NCI-H2081 (cell line): ENCODE measurements at places on chromosomes 3 and 15.

- DNase-seq = peak; percentile 2
Observed at GRCh38 chr15:86624261-86625036, 544.8 kb downstream of the AGBL1 start.

- no peak for DNase-seq
Observed at GRCh38 chr3:60651799-60652198, 599.5 kb downstream of the FHIT start.

- no peak for DNase-seq
Observed at GRCh38 chr3:149751551-149751950, 738 bp downstream of the COMMD2 start.

DNA sequence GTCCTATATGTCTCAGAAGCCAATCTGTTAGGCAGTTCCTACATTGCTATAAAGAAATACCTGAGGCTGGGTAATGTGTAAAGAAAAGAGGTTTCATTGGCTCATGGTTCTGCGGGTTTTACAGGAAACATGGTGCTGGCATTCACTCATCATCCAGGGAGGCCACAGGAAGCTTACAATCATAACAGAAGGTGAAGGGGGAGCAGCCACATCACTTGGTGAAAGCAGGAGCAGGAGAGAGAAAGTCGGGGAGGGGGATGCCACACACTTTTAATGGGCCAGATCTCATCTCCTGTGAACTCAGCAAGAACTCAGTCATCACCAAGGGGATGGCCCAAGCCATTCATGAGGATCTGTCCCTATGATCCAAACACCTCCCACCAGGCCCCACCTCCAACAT lies 9.1 kb downstream of the SLC49A4 start:
- DNase-seq = no peak
